ENCODE measurements at places on chromosomes 12 and 14.

DNA sequence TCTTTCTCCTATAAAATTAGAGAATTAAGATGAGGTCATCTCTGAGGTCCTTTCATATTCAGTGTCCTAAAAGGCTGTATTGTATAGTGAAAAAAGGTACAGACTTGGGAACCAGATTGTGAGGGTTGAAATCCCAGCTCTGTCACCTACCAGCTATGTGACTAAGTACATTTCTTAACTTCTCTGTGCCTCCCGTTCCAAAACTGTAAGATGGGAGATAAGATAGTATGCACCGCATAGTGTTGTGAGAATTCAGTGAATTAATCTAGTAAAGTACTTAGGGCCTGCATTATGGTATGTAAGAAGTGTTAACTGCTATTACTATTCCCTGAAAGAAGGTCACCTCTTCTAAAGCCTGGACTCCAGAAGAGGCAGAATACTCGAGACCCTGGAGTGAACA lies 60.6 kb downstream of the GNG2 start:
- no peak for DNase-seq

DNA sequence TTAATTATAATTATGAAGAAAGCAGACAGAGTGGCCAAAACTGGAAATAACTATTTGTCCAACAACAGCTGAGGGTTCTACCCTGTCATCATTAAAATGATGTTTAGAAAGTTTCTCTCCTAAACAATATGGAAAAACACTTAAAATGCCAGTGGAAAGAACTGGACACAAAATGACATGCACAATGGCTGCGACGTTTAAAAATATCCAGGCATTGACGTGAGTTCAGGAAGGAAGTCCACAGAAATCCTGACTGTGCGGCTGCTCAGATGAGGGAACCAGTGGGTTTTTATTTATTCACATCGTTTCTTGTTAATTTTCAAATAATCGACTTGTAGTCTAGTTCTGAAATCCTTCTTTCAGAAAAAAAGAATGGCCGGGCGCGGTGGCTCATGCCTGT lies 58.3 kb downstream of the CCNK start:
- DNase-seq = no peak

- DNase-seq = no peak
These were observed 125.1 kb downstream of the ST8SIA1 start for GRCh38 chr12:22209422-22209821.

DNA sequence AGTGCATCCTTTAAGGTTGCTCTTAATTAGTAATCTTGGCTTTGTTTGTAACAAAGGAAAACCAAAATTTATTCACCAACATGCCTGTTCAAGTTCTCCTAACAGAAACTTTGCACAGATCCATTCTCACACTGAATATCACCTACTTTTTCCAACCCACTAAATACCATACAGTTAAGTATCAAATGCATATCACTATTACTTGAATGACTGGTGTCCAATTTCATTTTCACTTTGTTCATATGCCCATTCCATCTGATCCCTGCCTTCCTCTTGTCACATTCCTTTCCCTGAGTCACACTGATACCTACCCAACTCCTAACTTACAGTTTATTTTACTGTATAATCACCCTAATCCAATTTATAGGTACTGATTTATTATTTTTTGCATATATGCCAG lies 286.4 kb downstream of the NELL2 start:
- no peak for DNase-seq

DNA sequence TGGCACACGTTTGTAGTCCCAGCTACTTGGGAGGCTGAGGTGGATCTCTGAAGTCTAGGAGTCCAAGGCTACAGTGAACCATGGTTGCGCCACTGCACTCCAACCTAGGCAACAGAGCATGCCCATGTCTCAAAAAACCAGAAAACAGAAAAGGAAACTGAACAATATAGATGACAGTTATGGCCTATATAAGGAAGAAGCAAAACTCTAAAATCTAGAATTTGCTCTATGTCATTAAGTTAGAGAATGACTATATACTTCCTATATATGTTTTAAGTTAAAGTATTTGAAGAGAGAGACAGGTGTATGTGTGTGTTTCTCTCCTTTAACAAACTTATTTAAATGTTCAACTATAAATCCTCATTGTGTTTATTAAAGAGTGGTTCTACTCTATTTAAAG lies 65.8 kb downstream of the MNAT1 start:
- no peak for DNase-seq

DNA sequence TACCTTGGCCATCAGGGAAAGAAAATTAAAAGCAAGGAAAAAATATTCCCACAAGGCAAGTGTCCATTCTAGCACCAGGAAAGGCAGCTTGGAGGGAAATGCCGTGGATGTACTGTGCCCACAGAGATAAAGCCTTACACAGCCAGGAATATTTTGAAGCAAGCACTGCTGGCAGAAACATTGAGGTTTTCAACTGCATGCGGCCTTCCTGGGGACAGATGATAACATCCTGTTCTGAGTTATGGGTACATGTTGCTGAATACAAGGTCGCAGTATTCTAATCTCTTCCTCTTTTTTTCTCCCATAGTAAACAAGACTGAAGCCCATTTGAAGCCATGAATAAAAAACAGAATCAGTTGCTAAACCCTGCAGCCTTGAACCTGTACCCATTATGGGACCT lies 197.1 kb downstream of the BTG1 start:
- DNase-seq = no peak

GRCh38 chr12:13156277-13156676 lies 40.2 kb upstream of the EMP1 start:
- DNase-seq = no peak

- DNase-seq = no peak
These were observed 22.3 kb downstream of the IFT43 start for GRCh38 chr14:76007852-76008251.

- DNase-seq = no peak
These were observed 600.8 kb downstream of the TRHDE start for GRCh38 chr12:72872996-72873395.

GRCh38 chr12:112353393-112353792 lies 28.8 kb downstream of the HECTD4 start:
- no peak for DNase-seq

DNA sequence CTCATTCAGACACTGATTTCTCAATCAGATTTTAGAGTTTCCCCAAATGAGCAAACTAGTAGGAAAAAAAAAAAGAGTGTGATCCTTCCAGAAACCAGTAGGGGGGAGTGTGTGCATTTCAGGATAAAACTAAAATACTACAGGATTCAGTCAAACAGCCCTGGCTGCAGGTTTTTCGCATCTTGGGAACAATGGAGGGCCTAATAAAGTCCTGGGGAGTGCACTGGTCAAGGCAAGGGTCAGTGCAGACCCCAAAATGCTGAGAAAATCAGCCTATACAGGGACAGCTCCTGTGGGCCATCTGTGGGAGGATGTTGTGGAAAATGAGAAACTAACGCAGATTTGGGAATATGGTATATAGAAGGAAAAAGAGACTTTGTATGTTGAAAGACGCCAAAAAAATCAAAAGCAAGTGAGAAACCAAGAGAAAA lies 22.2 kb upstream of the ABCD4 start:
- DNase-seq = no peak

- no peak for DNase-seq
These were observed 94.2 kb downstream of the TMEM117 start for GRCh38 chr12:43930032-43930431.

GRCh38 chr14:106442857-106443256 lies 916.5 kb downstream of the TMEM121 start:
- DNase-seq = no peak

GRCh38 chr14:73754911-73755360 lies 40.8 kb upstream of the PNMA1 start:
- DNase-seq = no peak

DNA sequence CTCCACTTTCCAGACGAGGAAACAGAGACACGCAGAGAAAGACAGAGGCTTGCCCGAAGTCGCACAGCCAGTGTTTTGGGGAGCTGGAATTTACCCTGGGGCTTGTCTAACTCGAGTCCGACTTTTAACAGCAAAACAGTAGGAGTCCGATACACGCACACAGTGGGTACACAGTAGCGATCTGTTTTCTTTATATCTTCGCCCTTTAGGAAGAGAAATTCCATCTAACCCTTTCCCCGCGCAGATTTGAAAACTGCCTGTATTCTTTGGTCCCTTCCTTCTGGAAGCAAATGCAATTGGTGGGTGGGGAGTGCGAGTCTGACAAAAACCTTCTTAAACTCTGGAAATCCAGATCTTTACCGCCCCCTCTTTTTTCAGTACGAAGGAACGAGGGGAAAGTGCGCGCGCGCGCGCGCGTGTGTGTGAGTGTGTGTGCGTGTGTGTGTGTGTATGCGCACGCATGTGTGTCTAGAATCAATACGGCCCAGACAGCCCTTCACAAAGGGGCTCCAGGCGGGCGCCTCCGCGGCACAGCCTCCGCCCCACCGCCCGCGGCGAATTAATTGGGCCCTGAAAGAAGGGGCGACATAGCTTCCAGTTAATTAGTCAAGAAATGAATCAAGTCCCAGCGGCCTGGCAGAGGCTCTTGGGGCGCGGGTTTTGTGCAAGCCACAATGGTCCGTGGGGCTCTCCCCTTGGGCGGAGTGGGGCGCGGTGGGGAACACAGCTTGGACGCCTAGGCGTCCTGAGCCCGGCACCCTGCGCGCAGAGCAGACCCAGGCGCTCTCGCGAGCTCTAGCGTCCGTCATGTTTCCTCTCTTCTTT lies 14.0 kb upstream of the TBX3 start:
- no peak for DNase-seq
